ENCODE measurements at places on chromosomes 1 and 21.
A peak's percentile ranks its signal among the peaks of the same experiment; 100 is the strongest.

- DNase-seq = no peak
Measured at GRCh38 chr1:25879675-25880074, 4.2 kb upstream of the PAQR7 start.

GRCh38 chr1:6880951-6881690, 95.9 kb downstream of the CAMTA1 start:
- DNase-seq = no peak

GRCh38 chr1:67676946-67677345, 8.1 kb upstream of the GADD45A start:
- DNase-seq = no peak

GRCh38 chr1:76291191-76291590, 216.6 kb downstream of the ST6GALNAC3 start:
- no peak for DNase-seq

DNA sequence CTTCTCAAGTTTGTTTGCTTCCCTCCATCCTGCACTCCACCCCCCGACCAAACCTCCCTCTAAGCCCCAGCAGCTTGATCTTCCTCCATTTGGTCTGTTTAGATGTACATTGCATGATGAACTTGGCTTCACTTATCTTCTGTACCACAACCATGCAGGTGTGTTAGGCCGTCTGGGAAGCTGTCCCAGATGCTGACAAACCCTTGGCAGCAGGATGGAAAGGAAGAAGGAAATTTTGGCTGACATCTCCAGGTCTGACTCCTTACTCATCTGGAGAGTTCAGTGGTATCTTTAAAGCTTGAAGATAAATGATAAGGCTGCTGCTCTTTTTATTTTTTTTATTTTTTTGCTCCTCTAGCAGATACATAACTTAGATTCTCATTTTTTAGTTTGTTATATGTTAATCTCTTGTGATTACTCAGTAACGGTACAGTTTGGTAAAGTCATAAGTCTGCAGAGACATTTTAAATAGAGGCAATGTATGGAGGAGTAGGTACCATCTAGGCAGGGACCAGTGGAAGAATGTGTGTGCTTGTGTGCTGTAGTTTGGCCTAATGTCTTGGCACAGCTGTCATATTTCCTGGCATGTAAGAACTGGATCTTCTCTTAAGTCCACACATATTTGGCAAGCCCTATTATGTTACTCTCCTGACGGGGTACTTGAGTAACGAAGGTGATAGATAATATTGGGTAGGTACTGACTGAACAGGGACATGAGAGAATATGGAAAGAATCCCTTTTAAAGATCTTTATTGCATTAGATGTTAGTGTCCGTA, 79.7 kb downstream of the CACHD1 start:
- no peak for DNase-seq

DNA sequence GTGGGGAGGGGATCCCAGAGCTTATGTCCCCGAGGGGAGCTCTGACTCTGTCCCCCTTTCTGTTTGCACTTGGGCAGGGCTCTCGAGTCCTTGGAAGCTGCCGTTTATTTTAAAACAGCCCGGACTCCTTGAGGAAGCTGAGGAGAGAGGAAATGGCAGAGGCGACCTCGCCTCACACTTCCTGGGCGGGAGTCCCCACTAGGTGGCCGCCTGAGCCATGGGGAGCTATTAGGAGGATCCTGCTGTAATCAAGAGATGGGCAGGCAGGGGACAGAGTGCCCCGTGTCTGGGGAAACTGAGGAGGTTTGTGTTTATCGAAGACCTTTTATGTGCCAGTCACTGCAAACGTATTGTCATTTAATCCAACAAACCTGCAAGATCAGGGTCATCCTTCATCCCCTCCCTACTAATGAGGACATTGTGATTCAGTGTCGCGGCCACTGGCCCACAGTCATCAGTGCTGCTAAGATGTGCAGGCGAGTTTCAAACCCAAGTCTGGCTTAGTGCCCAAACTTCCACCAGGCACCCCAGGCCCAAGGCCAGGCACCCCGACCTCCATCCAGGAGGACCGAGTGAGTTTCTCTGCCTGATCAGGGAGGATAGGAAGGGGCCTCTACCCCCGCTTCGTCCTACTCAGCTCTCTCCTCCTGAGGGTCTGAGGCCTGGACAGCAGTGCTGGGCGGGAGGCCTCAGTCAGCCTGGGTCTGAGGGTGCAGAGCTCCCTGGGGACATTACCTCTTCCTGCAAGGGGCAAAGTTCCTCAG, 316.9 kb upstream of the VAMP3 start:
- DNase-seq = peak; percentile 45

GRCh38 chr1:243726806-243727502, 123.1 kb downstream of the AKT3 start:
- no peak for DNase-seq

DNA sequence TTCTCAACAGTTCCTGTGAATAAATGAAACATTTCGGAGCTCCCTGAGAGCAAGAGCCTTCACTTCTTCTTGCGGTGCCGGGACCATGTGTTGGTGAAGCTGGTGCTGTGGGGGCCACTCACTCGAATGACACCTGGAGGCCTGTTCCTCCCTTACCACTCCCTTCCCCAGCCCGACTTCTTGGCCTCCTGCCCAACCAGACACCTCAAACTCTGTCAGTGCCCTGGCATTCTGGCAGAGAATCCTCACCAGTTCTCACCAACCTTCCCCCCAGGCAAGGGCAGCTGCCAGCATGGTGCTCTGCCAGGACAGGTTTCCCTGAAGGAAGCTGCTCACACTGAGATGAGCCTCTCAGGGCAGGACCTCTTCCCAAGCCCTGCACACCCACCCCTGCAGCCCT, 68.3 kb downstream of the MPZL1 start:
- no peak for DNase-seq

DNA sequence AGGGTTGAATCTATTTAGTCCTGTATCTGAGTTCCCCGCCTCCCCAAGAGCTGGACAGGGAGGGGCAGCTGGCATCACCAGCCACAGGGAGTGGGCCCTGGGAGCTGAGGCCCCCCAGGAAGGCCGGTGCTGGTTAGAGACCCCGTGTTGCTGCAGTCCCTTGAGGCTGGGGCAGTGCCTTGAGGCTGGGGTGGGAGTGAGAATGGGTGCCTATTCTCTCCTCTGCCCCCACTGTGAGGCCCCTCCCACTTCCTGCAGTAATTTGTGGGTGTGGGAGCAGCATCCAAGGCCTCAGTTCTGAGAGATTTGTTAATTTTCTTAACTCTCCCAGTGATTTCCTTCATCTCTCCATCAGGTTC, 2.5 kb upstream of the TRAPPC3 start:
- no peak for DNase-seq

DNA sequence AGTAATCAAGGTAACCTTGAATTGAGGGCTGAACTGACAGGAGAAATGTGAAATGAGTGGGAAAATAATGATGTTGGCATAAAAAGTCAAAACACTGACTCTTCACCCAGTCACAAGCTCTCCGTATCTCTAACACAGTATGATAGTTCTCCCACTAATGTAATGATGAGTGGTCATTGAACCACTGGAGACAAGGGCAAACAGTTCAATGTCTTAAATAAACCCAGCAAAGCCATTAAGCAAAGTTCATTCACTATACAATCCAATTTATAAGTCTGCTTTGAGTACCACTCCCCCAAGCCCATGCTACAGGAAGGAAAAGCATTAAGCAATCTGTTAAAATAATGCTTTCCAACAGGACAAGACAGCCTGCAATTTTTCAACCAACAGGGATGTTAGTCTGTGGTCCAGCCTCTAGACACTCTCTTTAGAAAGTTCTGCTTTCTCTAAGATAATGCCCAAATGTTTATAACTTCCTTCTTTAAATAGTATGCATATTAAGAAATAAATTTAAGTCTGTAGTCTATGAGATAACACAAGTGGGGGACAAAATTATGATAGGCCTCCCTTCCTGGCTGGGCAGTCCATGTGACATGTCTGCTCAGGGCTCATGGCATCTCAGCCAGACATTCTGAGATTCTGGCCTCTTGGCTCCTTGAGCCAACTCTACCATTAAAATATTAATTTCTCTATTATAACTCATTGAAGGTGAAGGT, 25.5 kb upstream of the DDAH1 start:
- no peak for DNase-seq

- DNase-seq = no peak
Measured at GRCh38 chr1:228012555-228012954, 5.8 kb downstream of the WNT3A start.

GRCh38 chr1:25011943-25012638, 82.0 kb upstream of the RUNX3 start:
- DNase-seq = no peak

DNA sequence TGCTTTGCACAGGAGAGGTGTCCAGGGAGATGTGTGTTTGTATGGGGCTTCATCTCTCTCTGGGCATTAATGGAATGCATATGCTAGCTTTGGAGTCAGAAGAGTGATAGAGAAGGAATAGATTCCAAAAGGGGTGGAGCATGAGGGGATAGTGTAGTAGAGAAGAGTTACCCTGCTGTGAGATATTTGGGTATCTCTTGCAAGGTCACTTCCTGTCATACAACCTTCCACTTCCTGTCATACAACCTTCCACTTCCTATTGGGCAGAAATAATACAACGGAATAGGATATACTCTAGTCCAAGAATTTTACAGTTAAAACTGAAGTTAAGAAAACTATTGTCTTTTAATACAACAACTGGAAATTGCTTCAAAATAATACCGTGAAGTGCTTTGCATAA, 351.8 kb upstream of the FMN2 start:
- DNase-seq = no peak

All from EL (cell line).